Activated T-cell treated with anti-CD3 and anti-CD28 coated beads for 4 hours (primary cell): ENCODE measurements at places on chromosomes 7 and 10.

GRCh38 chr7:2438186-2438585 lies 34.8 kb downstream of the CHST12 start:
- DNase-seq, result no peak

DNA sequence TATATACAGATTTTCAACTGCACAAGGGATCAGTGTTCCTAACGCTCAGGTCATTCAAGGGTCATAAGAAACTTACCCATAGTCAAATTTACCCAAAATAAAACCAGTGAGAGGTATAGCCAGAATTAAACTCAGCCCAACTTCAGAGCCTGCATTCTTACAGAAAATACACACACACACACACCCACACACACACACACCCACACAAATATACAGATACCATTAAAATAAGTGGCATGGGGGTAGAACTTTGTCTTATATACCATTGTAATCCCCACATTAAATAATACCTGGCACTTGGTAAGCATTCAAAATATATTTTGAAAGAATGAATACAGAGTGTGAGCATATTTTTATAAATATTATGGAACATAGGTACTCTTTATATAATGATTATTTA lies 93.8 kb downstream of the CHCHD3 start:
- DNase-seq, result no peak

DNA sequence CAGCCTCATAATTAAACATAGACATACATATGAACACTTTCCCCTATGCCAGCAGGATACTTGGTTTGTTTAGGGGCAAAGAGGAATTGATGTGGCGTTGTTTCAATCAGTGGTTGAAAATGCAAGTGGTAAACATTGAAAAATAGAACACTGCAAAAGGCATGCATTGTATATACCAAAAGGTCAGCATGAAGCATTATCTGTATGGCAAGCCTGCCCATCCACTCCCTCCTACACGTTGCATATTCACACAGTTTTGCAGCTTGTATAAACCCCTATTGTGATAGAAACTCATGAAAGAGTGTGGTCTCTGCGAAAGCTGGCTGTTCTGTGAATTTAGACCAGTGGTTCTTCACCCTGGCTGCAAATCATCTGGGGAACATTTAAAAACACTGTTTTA lies 17.1 kb downstream of the CAV1 start:
- no peak for DNase-seq

DNA sequence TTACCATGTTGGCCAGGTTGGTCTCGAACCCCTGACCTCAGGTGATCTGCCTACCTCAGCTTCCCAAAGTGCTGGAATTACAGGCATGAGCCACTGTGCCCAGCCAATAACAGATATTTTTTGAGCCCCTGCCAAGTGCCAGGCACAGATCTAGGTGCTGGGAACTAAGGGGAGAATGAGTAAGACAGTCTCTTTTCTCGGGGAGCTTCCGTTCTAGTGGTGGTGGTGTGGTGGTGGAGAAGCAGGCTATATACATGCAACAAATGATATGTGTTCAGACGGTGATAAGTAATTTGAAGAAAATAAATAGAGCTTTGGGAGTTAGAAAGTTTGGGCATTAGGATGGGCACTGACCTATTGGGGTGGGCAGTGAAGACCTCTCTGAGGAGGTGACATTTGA lies 76.7 kb upstream of the VKORC1L1 start:
- DNase-seq, result no peak

GRCh38 chr7:36735172-36735571 lies 10.9 kb upstream of the AOAH start:
- DNase-seq, result no peak

GRCh38 chr7:40232242-40232893 lies 97.6 kb downstream of the SUGCT start:
- DNase-seq, result no peak
